ENCODE measurements at places on chromosomes 4 and X.

- no peak for DNase-seq
These were observed 21.9 kb downstream of the FHIP1A start for GRCh38 chr4:151430740-151431457.

DNA sequence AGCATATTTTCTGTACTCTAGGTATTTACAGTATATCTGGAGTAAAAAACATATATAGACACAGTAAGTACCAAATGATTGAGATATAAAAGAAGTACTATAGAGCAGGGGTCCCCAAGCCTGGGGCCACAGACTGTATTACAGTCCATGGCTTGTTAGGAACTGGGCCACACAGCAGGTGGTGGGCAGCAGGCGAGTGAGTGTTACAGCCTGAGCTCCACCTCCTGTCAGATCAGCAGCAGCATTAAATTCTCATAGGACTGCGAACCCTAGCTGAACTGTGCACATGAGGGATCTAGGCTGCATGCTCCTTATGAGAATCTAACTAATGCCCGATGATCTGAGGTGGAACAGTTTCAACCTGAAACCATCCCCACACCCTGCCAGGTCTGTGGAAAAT lies 300.7 kb downstream of the NR3C2 start:
- DNase-seq, result no peak

- no peak for DNase-seq
These were observed 67.8 kb downstream of the FAM133A start for GRCh38 chrX:93741811-93742210.

DNA sequence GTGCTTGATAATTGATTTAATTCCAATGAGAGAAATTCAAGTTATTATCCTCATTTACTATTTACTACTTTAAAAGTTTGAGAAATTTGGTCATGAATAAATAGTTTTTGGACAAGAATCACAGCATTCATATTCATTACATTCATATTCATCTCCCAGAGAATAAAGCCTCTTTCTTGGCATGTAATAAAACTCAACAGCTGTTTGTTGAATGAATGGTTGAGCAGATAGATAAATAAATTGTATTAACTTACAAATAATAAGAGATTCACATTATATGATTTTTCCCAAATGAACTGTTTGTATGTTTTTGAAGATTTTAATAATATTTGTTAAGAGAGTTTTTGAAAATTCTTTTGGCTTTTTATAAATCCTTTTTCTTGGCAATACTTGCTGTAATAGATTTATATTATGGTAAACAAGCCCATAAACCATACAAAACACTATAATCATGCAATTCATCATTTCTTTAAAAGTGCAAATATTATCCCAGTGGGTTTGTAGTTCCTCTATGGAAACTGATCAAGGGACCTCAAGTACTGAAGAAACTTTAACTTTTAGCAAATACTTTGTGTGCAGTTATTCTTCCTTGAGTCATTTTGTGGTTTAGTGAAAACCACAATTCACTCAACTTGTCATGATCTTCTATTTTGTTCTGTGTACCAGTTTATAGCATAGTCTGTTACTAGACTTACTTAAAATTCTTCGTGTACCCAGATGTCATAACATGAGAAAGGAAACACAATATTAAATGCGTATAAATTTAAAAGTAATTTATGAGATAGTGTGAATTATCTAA lies 371.8 kb downstream of the ADGRL3 start:
- DNase-seq, result no peak

GRCh38 chrX:133444952-133445831 lies 29.9 kb upstream of the GPC4 start:
- DNase-seq, result peak; percentile 53

DNA sequence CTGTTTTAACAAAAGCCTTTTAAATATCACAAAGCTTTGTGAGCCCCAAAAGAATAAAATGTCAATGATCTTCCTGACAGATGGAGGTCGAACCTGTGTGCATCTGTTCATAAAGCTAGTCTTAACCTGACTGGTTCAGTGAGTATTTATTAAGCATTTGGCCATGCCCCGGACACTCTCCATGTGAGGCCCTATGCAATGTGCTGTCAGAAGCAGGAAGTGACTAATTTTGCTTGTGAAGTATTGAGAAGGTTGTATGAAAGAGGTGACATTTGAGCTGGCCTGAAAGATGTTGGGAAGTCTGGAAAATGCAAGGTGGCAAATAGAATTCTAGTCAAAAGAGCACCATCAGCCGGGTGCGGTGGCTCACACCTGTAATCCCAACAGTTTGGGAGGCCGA lies 171.4 kb downstream of the MSL3 start:
- no peak for DNase-seq

DNA sequence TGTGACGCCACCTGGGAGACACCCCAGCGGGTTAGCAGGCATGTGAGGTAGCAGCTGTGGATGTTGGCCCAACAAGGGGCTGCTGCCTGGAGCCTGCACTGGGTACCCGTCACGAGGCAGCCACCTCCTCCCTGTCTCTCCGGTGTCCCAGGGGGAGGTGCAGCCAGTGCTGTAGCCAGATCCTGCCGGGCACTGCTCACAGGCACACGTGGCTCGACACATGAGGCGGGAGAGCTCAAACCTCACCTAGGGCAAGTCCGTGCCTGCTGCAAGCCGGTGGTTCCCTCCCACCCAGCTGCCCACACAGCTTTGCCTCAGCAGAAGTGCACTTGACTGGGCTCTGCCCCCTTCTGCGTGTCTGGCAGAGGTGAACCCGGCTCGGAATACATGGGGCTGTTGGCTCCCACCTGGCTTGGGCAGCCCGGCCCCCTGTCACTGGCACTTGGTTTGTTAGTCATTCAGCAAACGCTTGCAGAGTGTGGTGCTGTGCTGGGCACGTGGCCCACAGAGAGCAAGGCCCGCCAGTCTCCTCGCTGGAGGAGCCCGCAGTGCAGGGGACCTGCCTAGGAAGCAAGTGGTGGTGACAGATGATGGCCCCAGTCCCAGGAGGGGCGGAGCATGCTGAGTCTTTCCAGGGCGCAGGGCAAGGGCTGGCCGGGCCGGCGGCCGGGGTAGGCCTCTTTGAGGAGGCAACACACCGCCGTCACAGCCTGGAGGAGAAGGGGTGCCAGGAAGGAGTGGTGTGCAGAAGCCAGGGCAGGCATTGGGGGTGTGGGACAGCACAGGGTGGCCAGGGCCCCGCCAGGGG lies 10.1 kb upstream of the SH3TC1 start:
- no peak for DNase-seq

DNA sequence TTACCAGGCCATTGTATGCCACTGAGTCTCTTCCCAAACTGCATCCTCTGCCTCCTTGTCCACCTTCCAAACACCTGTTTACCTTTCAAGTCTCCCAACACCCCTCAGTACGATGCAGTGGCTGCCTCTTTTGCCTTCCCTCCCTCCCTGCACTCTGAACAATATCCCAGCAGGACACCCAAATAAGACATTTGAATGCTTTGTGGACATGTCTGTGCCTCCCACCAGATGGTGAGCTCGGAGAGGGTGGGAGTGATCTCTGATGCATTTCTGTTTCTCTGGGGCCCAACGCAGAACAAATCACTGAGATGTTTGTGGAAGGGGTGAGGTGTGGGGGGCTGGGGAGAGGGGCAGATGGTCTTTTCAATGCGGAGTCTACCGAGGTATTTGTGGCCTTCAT lies 33.4 kb downstream of the PJA1 start:
- no peak for DNase-seq

GRCh38 chr4:124203613-124204238 lies 508.8 kb downstream of the ANKRD50 start:
- DNase-seq, result no peak

DNA sequence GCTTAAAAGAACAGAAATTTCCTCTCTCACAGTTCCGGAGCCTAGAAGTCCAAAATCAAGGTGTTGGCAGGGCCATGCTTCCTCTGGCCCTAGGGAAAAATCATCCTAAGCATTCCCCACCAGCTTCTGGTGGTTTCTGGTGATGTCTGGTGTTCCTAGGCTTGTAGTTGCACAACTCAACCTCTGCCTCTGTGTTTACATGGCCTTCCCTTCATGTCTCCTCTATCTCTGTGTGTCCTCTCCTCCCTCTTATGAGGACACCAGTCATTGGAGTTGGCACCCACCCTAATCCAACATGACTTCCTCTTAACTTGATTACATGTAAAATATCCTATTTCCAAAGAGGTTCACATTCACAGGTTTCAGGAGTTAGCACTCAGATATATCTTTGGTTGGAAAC lies 15.4 kb downstream of the LRP2BP start:
- no peak for DNase-seq

GRCh38 chr4:42671431-42672194 lies 14.7 kb upstream of the ATP8A1 start:
- no peak for DNase-seq

DNA sequence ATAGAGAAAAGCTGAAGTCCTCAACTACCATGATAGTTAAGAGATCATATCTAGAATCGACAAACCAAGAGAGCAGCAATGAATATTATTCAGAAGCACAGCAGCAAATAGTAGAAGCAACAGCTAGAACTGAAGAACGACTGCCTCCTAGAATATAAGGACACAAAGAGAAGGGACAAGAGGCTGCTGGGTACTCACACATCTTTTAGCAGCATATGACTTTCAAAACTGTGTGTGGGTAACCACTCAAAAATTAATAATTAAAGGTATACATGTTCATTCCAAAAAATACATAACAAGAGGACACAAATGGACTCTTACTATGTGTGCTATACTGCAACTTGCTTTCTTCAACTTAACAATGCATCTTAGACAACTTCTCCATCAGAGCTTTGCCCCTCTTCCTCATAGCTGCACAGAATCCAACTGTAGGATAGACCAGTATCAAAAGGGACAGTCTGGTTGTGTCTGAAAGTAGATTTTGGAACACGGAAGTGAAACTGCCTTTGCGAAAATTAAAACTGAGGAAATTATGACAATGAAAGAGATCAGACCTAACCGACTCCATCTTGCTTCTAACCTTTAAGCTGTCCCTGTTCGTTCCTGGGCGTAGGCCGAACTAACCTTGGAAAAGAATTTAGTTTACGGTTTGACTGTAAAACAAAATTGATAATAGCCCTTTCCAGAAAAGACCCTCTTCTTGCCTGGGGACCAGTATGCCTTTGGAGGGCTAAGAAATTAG lies 125.7 kb downstream of the SH3KBP1 start:
- DNase-seq, result no peak

DNA sequence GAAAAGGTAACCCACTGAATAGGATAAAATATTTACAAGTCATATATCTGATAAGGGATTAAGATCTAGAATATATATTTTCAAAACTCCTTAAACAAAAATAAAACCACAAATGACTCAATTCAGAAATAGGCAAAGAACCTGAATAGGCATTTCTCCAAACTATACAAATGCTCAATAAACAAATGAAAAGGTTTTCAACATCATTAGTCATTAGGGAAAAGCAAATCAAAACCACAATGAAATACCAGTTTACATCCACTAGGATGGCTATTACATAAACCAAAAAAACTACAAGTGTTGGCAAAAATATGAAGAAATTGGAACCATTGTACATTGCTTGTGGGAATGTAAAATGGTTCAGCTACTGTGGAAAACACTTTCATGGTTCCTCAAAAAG lies 167.0 kb upstream of the GALNT7 start:
- DNase-seq, result no peak

GRCh38 chr4:47031011-47031678 lies at the start of gene GABRB1:
TSS of gene GABRB1 (plus strand) at chr4:47031567.
- peak; percentile 7 for DNase-seq

GRCh38 chr4:175339100-175339707 lies 421.0 kb downstream of the ADAM29 start:
- no peak for DNase-seq

GRCh38 chr4:125390126-125390525 lies 75.4 kb downstream of the FAT4 start:
- no peak for DNase-seq

DNA sequence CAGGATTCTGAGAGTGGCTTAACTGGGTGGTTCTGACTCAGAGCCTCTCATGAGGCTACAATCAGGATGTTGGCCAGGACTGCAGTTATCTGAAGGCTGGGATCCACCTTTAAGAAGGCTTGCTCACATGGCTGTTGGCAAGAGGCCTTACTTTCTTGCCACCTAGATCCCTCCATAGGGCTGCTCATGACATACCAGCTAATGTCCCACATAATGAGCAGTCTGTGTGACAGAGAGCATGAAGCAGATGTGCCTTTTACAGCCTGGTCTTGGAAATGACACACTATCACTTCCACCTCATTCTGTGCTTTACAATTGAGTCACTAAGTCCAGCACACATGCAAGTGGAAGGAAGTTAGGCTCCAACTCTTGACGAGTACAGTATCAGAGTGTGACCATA lies 4.3 kb upstream of the RBM3 start:
- DNase-seq, result no peak

- DNase-seq, result peak; percentile 30
These were observed 34.0 kb upstream of the GYPA start for GRCh38 chr4:144174401-144175067.

DNA sequence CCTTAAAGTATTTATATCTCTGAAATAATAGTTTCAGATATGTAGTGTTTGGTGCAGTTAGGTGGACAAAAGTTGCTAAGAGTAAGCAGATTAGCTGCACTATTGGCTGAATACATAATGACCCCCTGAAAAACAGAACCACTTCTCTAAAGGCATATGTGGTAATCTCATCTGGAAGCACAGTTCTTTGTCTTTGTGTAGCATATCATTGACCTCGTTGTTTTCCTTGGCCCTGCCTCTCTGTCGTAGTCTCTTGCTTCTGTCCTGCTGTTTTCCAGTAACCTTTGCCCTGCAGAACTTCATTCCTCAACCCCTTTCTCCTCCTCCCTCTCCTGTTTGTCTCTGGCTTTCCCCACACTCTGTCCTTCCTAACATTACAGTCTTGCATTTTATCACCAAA lies 41.4 kb downstream of the JADE3 start:
- DNase-seq, result no peak

- DNase-seq, result no peak
These were observed 139.9 kb downstream of the CHIC2 start for GRCh38 chr4:53924333-53925049.

GRCh38 chr4:158821228-158821971 lies 52.6 kb downstream of the FNIP2 start:
- no peak for DNase-seq

DNA sequence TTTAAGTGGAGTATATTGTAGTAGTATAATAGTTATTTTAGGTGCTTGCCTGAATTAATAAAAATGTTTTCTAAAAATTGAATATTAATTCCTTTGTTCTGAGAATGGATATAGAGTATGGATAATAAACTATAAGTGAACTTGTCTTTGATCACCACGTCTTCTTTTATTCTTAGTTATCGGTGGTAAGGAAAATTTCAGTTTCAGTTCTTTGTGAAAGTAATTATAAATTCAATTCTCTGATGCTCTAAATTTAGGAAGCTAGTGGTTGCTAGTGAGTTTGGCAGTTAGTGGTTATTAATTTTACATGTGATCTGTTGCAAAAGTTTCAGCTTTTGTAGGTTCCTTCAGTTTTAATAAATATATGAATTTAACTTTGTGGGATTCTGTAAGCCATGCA lies 30.8 kb downstream of the MRPL1 start:
- no peak for DNase-seq

GRCh38 chr4:94141001-94141400 lies 66.7 kb upstream of the SMARCAD1 start:
- DNase-seq, result no peak

- no peak for DNase-seq
These were observed 30.7 kb upstream of the SPANXN4 start for GRCh38 chrX:142994988-142995387.

All from HEK293T (cell line).